Islet precursor cell (in vitro differentiated cells): ENCODE measurements at places on chromosomes 4 and X.

DNA sequence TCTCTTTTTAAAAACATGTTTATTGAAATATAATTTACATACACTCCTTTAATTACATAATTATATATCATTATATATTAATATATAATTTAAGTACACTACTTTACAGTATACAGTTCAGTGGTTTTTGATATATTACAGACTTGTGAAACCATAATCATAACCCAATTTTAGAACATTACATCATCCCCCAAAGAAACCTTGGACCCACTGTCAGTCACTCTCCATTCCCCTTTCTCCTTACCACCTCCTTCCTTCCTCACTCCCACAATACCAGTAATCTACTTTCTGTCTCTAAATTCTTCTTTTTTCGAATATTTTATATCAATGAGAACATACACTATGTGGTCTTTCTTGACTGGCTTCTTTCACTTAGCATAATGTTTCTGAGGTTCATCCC is 17.9 kb upstream of the EXOSC9 start:
- no peak for DNase-seq

GRCh38 chrX:78011846-78012245 is 42.4 kb upstream of the PGAM4 start:
- no peak for DNase-seq

DNA sequence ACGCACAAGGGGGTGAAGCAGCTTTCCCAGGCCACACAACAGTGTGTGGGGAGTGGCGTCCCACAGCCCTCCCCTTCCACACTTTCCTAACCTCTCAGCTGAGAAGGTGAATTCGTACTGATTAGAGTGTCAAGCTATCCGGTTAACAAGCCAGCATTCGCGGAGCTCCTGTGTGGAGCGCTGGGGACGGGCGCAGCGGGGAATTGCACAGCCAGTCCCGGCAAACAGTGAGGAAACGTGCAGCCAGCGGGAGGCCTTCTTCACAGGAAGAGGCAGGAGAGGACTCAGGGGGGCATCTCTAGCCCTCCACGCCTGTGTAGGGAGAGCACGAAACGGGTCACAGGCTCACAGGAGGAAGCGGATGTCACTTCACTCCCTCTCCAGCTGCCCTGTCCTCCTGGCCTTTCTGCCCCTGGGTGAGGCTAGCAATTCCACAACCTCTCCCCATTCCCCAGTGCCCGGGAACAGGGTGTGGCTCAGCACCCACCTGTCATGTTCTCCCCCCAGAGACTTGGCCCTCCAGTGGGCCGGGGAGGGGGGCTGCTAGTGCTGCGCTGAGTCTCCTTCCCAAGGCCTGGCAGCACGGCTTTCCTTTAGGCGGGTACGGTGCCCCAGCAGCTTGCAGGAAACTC is 117.3 kb downstream of the CPZ start:
- peak; percentile 46 for DNase-seq

- peak; percentile 69 for DNase-seq
These were observed 43.7 kb downstream of the OTOP1 start for GRCh38 chr4:4182835-4183568.

GRCh38 chr4:54082168-54082567 is 17.8 kb upstream of the CHIC2 start:
- DNase-seq = peak; percentile 91

GRCh38 chrX:53184836-53185235 is 40.2 kb downstream of the KDM5C start:
- no peak for DNase-seq

GRCh38 chr4:19728773-19729172 is 522.9 kb upstream of the SLIT2 start:
- DNase-seq = no peak

- peak; percentile 60 for DNase-seq
These were observed 906 bp downstream of the DKK2 start for GRCh38 chr4:107034996-107035818.

GRCh38 chr4:108188770-108189169 is 20.0 kb upstream of the LEF1 start:
- DNase-seq = no peak

DNA sequence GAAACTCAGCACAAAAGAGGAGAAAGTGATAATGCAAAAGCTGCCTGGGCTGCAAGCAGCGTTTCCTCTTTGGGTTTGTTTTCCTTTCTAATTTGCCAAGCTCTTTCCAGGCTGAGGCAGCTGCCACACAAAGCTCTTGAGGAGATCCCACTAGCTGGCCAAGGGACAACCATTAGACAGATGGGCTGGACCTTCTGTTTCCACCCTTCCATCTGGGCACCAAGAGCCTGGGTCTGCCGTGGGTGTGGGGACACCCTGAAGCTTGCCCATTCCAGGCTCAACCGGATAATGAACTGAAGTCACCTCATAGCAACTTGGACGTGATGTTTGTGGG is 194.6 kb upstream of the C1QTNF7 start:
- DNase-seq = no peak

- DNase-seq = no peak
These were observed 467.0 kb upstream of the CTSO start for GRCh38 chr4:156420623-156421022.

- no peak for DNase-seq
These were observed 41.9 kb downstream of the RWDD4 start for GRCh38 chr4:183617075-183617474.

DNA sequence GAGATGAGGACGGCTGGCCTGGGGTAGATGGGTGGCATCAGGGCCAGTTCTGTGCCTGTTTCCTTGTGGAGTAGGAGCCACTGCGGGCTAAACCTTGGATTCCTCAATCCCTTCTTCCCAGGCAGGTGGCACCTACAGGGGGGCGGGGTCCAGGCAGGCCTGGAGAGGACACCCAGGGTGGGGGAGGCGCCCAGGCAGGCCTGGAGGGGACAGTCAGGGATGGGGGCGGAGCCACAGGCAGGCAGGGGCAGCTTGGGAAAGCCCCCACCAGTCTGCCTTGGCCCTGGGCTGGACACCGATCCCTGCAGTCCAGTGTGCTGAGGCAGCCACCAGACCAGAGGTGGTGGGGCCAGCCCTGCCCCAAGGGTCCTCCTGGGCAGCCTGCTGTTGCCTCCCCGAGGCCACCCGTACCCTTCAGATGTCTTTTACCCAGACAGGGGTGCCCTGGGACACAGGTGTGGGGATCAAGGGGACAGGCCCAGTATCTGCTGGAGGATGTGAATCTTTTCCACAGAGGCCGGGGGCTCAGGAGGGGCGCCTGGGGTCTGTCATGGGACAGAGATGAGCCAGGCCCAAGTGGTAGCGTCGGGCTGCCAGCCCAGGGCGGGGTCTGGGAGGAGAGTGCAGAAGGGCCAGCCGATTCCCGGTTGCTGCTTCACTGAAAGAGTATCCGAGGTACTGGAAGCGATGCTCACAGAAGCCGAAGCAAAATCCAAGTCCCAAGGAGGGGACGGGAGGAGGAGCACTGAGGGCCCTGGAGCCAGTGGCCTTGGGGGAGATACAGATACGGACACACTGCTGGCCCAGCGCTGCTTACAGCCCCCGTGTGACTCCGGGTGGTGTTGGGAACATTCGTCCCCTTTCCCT is 34.5 kb downstream of the LRPAP1 start:
- DNase-seq = no peak

GRCh38 chr4:82984459-82984858 is 26.2 kb downstream of the LIN54 start:
- no peak for DNase-seq

DNA sequence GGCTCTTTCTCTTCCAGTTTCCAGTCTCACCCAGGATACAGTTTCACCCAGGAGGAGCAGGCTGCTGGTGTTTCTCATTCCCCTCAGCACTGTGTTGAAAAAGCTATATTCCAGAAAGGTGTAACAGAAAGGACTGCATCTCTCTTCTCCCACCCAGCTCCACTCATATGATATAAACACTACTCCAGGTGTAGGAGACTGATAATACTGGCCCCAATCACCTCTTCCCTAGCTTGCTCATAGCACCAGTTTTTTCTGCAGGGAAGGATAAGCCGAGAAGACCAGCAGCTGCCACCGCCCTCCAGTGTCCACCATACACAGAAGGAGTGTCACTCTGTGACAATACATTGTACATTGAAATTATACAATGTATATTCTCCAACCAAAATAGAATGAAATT is 105.5 kb upstream of the STK26 start:
- no peak for DNase-seq

DNA sequence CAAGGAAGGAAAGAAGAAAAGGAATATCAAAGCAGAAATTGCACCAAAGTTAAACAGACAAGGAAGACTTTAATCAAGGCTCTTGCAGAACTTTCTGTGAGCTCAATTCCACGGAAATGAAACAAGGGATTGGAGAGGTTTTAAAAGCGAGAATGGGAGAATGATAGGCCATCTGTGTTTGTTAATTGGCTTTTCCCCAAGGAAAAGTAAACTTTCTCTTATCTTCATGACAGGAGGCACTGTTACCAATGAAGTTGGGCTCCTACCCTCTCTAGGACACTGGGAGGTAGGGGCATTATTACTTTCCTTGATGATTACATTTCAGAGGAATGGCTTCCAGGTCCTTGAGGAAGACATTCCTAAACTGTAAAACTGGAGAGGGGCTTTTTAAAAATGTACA is 328.8 kb upstream of the NWD2 start:
- DNase-seq = no peak

DNA sequence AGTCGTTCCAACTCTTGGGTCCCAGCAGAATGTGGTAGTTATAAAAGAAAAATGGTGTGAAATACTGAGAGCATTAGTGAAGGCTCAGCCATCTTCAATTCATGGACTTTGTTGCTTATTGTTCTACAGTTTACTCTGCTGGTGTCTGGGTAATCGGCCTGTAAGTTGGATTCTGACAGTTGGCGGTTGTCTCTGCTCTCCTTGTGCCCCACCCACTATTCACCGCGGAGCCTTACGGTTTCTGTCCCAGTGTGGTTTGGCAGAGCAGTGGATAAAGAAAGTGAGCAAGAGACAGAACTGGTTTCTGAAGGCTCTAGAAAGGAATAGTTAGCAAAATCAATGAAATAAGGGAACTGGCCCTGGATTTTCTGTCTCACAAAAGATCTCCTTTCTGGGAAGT is 9.1 kb downstream of the LONRF3 start:
- no peak for DNase-seq

GRCh38 chrX:140767646-140768045 is 58.1 kb downstream of the LINC00632 start:
- no peak for DNase-seq

- peak; percentile 69 for DNase-seq
These were observed 79.8 kb downstream of the HCCS start for GRCh38 chrX:11190745-11191510.

DNA sequence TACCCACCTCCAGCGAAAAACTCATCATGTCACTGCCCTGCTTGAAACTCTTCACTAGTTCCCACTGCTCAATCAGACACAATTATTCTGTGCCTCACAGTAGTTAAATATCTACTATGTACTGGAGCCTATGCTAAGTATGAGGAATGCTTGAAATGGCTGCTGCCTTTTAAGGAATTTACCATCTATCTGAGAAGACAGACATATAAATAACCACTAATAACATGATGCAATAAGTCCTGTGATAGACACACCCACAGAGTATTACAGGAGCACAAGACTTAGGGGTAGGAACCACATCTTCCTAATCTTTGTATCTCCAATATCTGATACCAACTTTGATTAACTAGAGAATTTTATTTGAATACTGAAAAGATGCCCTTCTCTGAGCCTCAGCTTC is 21.1 kb downstream of the SLC25A53 start:
- DNase-seq = no peak

DNA sequence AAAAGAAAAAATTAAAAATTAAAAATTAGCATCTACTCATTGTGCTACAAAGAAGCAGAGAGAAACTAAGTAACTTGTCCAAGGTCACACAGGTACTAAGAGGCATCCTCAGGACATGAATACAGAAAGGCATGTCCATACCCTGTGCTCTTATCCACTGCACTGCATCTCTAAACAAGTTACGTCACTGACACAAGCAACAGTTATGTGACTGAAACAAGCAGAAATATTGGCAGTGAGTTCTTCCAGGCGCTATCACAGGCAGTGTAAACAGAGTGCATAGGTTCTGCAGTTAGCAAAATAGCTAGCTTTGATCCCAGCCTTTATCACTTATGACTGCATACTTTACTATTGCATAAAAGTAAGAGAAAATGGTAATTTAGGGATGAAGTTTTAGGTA is 7.9 kb downstream of the VEGFC start:
- DNase-seq = no peak

GRCh38 chr4:146976145-146976544 is 30.5 kb upstream of the TTC29 start:
- no peak for DNase-seq

DNA sequence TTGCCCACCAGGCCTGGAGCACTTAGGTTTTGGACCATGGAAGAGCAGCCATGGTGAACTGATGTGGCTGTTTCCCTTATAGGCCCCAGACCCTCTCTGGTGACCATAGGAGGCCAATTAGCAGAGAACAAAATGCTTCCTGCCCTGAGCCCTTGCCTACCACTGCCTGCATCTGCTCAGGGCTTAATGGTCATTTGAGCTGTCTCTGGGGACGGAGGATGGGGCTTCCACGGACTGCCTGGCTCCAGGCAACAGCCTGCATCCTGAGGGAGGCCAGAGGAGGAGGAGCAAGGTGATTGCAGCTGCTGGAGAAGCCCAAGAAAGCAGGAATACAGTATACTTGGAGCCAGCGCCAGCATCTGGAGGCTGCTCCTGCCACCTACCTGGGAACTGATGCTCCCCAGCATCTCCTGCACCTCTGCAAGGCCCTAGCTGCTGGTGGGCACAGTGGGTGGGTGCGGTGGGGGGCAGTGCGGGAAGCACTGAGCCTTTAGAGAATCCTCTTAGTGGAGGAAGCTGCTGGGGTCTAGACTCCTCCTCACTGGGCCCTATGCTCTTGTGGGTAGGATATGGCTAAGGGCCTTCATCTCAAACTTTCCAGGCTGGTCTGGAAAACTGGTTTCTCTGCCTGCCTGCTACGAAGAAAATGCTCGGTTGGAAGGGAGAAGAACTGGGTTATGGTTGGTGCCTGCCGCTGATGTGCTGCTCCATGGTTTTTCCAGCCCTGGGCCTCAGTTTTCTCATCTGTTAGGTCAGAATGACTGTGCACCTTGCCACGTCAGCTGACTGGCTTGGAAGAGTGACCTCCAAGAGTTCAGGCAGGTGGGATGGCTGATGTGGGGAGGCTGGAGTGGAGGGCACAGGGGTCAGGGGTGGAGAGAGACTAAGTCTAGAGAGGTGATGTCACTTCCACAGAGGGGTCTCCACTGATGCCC is 158.8 kb upstream of the PJA1 start:
- DNase-seq = no peak

DNA sequence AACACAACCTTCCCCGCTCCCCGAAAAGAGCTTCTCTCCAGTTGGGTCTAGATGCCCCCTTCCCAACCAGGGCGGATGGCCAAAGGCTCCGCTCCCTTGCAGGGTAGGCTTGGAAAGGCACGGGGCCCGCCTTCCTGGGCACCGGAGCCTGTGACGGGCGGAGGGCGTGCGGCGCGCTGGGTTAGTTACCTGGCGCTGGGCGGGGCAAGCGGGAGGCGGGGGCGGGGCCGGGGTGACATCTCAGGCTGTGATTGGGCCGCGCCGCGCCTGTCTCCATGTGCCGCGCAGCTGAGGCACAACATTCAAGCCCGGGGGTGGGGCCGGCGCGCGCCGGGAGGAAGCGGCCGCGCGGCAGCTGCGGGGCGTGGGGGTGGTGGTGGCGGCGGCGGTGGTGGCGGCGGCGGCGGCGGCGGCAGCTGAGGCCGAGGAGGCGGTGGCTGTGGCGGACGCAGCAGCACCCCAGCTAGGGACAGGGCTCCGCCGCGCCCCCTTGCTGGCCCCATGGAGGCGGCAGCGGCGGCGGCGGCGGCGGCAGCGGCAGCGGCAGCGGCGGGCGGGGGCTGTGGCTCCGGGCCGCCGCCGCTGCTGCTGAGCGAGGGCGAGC is at the start of gene REPS2:
Gene REPS2, plus strand, starts transcription at position 298 of the 604 bp plus-strand sequence. Its CDS starts 204 bp downstream, at position 502.
- DNase-seq = peak; percentile 95

GRCh38 chr4:85132570-85132969 is 166.1 kb upstream of the WDFY3 start:
- no peak for DNase-seq
